Left hindlimb (tissue), 1 donor: ENCODE measurements at places on chromosomes 12 and 14.

GRCh38 chr14:25089496-25089895 is 39.5 kb upstream of the STXBP6 start:
- no peak for DNase-seq

- DNase-seq = no peak
These were observed 22.9 kb upstream of the CACNA1C start for GRCh38 chr12:2029851-2030250.

DNA sequence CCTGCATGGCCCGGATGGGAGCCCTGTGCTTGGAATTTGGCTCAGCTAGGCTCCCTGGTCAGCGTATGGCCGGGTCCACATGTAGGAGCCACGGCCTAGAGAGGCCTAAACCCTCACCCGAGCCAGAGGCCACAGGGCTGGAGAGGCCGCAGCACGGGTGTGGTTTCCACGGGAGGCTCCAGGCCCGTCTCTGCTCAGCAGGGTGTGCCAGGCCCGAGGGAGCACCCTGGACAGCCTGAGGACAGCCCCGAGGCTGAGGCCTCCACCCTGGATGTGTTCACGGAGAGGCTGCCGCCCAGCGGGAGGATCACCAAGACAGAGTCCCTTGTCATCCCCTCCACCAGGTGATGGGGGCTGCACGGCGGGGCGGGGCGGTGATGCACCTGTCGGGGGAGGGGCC is 17.6 kb upstream of the TEX22 start:
- DNase-seq = no peak

GRCh38 chr14:59450716-59451115 is 14.5 kb downstream of the GPR135 start:
- DNase-seq = no peak

- DNase-seq = no peak
These were observed 156.4 kb upstream of the FRMD6 start for GRCh38 chr14:51495319-51495718.

DNA sequence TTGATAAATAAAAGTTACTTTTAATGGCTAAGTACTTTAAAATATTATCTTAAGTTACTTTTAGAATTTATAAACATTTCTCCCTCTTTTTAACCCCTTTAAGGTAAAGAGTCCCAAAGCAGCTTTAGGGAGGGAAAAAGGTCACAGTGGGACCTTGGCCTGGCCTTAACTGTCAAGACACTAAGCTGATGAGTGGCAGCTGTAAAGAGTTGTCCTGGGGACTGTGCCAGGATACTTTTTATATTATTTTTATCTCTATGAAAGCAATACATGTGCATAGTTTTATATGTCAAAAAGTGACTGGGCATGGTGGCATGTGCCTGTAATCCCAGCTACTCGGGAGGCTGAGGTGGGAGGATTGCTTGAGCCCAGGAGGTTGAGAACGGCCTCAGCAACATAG is 94.2 kb upstream of the RESF1 start:
- no peak for DNase-seq

DNA sequence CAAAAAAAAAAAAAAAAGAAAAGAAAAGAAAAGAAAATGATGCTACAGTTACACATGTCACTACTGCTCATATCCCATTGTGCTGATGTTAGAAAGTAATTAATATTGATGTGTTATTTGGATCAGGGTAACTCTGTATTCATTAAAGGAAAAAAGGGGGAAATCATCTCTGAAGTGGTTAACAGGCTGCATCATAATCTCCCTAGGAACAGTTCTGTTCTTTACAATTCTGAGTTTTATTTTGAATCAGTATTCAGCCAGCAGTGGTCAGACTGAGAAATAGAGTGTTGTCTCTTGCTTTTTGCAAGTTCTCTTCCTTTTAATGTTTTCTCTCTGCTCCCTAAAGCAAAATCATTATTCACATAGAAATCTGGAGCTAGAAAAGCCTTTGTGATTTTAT is 128.6 kb upstream of the CRY1 start:
- no peak for DNase-seq

DNA sequence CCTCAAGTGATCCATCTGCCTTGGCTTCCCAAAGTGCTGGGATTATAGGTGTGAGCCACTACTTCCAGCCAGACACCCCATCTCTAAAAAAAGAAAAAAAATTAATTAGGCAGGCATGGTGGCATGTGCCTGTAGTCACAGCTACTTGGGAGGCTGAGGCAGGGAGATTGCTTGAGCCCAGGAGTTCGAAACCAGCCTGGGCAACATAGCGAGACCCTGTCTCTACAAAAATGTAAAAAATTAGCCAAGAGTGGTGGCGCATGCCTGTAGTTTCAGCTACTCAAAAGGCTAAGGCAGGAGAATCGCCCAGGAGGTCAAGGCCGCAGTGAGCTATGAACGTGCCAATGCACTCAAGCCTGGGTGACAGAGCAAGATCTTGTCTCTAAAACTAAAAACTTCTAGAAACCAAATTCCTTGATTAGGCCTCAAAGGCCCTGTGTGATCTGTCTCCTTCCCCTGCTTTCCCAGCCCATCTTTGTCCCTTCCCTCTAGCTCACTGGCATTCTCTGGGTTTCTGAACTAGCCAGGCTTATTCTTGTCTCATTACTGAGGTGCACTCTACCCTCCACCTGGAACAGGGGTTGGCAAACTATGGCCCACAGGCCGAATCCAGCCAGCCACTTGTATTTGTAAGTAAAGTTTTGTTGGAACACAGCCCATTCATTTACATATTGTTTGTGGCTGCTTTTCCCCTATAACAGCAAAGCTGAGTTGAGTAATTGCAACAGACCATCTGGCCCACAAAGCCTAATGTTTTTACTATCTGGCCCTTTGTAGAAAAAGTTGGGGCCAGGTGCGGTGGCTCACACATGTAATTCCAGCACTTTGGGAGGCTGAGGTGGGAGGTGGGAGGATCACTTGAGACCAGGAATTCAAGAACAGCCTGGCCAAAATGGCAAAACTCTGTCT is 17.2 kb upstream of the TPCN1 start:
- no peak for DNase-seq

- DNase-seq = no peak
These were observed 83.2 kb downstream of the ITPR2 start for GRCh38 chr12:26749781-26750180.

DNA sequence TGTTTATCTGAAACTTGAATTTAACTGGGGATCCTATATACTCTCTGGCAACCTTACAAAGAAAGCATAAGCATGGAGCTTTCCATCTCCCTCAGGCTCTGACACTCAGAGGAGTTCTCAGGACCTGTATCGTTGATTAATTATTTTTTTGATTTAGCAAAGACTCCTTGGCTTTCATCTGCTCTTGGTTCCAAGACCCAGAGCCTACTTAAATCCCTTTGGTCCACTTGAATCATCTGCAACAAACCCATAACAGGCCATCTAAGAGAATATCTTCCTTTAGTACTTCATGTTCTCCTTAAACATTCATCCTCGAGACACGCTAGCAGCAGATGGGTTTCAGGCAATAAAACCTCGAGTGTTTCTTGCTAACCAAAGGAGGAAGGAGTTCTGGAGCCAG is 85.4 kb downstream of the ZFP36L1 start:
- DNase-seq = no peak

GRCh38 chr12:57781244-57781643 is 1.3 kb upstream of the TSFM start:
- no peak for DNase-seq

- DNase-seq = no peak
These were observed 73.0 kb downstream of the NINJ2 start for GRCh38 chr12:590206-590750.

DNA sequence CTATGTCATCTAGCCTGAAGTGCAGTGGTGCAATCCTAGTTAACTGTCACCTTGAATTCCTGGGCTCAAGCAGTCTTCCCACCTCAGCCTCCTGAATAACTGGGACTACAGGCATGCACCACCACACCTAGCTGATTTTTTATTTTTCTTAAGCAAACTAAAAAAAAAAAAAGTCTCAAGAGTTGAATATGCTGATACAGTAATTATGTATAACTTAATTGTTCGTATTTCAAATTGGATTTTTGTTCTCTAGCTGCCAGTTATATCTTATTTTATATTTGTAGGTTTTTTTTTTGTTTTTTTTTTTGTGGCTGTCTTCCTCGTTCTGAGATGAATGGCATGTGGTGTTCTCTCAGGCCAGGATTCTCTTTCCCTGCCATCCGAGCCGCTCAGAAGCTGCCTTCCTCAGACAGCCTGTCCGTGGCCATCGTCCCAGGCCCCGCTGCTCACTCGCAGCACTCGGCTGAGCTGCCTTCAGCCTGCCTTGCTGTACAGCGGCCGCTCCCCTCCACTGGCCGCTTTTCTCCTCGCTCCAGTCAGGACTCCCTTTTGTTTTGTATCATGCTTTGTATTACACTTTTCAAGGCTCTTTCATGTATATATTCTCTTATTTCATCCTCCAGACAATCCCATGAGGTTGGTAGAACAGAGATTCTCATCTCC is 53.3 kb downstream of the WDR20 start:
- DNase-seq = no peak

DNA sequence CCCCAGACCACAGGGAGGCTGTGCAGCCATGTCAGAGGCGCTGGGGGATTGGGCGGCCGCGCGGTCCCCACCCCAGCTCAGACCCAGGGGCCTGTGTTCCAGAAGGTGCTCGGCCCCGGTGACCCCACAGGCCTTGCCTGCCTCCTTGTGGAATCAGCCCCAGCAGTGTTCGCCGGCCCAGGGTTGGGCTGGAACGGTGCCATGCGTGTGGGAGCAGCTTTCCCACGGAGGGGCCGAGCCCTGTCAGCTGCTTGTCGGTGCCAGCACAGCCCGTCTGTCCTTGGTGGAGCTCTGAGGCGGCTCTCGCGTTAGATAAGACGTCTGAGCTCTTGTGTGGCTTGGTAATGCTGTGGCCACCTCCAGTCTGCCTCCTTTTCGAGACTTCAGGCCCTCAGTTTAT is 8.5 kb downstream of the ZFYVE21 start:
- peak; percentile 73 for DNase-seq

- DNase-seq = no peak
These were observed 110.5 kb downstream of the ASCL4 start for GRCh38 chr12:107884769-107885694.

DNA sequence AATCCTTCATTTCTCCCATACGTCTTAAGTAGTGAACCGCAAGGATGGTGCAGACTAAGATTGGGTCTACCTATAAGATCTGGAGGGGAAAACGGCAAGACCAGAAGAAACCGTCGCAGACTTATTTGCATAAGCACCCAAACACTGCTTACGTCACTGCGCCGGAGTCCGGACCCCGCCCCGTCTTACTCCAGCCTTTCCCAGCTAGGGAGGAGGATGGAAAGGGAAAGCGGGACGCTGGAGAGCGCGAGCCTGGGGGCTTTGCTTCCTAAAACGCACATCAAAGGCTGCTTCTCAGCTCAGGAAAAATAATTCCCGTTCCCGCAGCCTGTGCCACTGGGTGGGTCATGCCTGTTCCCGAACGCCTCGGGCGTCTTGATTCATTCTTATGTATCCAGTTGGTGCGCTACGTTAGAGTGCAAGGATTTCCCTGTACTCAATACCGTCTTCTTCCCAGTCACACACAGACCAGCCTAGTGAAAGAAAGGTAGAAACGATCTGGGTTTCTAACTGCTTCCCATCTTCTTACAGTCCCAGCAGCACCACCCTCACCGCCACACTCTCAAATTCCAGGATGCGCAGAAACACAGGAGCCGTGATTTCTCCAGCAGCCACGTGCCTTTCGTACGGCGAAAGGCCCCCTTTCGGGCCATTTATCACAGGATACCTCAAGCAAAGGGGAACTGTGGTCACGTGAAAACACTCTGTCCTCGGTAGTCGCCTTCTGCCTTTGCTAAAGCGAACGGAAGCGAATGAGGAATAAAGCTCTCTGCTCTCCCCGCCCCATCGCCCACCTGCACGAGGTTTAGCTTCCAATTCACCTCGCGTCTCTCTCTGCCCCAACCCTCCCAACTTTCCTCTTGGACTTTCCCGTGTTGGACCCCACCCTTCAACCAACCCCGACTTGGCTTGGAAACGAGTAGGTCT is 1.1 kb downstream of the SLC6A15 start:
- DNase-seq = peak; percentile 83
